ENCODE measurements at places on chromosomes 6 and 20.

- no peak for DNase-seq
Observed at GRCh38 chr6:43428112-43428570, 800 bp downstream of the ABCC10 start.

GRCh38 chr20:58092871-58093270 is 135.6 kb downstream of the ANKRD60 start:
- no peak for DNase-seq

- DNase-seq = peak; percentile 24
Observed at GRCh38 chr6:50145125-50145524, 95.4 kb upstream of the DEFB112 start.

DNA sequence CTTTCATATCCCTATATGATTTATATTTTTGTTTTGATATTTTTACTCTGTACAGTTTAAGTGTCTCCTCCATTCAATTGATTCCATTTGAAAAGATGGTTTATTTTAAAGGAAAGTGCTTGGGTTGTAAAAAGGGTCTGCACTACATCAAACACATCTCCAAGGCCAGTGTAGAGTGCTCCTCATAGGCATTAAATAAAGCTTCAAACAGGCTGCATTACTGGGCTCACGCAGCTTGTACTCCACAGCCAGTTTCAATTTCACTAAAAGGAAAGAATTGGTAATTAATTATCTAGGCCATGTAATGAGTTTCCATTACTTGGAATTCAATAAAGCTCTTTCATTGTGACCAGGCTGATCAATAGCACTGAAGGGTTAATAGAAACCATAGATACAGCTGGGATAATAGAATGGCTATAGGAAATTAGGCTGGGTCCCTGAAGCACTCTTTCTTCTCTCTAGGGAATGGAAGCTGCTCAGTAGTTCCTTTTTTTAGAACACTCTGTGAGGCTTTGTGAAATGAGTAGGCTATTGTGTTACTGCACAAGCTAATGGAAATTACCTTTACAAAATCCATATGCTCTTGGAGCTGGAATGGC is 442.2 kb downstream of the RNF144B start:
- DNase-seq = peak; percentile 51

DNA sequence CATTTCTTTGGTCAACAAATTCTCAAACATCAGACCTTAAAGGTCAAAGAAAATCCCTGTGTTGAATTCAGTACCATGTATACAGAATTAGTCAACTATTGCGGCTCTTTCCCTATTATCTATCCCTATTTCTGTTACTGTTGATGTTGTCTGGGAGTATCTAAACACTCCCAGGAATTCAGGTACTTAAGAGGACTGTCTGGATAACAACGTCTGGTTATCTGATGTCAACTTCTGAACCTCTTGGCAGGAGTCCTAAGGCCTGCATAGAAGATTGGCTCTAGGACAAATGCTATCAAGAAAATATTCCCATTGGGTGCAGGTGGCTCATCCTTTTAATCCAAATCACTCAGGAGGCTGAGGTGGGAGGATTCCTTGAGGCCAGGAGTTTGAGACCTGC is 255.6 kb downstream of the KHDC1L start:
- DNase-seq = no peak

DNA sequence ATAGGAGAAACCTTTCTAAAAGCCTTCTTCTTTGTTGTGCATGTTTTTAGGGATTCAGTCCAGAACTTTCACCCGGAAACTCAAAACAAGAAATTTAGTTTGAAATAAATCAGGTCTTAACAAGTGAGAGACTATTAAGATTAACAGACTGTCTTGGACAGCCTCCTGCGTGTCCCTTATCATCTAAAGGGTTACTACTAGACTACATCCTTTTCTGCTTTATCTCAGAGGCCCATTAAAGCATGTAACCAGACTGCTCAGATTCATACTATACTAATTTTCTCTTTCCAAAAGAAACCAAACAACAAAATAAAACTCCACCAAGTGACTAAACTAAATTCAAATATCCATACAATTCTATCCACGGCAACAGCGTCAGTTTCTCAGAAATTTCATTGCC is 173.8 kb downstream of the GMPR start:
- no peak for DNase-seq

- no peak for DNase-seq
Observed at GRCh38 chr6:46138281-46138680, 8.5 kb downstream of the ENPP4 start.

- no peak for DNase-seq
Observed at GRCh38 chr6:113882336-113883022, 25.3 kb downstream of the MARCKS start.

DNA sequence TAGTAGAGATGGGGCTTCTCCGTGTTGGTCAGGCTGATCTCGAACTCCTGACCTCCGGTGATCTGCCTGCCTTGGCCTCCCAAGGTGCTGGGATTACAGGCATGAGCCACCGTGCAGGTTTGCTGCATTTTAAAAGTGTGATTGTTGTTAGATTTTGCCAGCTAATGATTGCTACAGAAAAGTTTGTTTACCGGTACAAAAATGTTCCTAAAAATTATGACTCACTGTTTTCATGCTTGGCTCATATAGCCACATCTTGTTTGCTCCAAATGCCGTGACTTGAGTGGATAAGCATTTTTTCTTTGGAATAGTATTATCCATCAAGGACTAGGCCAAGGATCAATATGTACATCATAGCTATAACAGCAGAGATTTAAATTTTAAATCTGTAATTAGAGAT is 24.3 kb downstream of the LRRN4 start:
- no peak for DNase-seq

- DNase-seq = no peak
Observed at GRCh38 chr6:130063806-130064205, 45.4 kb downstream of the L3MBTL3 start.

DNA sequence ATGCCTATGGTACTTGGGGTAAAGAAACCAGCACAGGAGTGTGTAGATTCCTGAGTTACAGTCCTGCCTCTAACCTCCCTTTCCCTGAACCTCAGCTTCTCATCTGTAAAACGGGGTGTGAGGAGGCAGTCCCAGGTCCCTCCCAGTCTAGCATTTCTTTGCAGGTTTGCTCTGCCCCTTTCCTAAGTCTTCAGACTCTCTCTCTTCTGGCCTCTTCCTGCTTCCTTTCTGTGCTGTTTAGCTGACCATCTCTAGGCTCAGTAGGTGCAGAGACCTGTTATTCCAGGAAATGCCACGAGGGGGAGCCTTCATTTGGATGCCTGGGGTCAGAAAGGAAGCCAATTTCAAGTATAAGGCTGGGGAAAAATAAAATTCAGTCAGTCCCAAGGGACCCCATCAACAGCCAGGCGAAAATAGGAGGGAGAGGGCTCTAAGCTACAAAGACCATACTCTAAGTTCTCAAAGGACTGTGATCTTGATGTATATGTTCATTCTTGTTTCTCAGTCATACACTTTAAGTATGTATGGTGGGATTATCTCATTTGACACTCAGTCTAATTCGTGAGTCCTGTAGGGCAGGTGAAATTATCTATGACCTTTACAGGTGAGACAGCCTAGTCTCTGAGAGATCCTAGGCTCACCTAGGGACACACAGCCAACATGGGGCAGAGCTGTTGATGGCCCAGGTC is 89.1 kb downstream of the NCR2 start:
- peak; percentile 64 for DNase-seq

- DNase-seq = no peak
Observed at GRCh38 chr6:73712535-73713173, 16.7 kb downstream of the CD109 start.

DNA sequence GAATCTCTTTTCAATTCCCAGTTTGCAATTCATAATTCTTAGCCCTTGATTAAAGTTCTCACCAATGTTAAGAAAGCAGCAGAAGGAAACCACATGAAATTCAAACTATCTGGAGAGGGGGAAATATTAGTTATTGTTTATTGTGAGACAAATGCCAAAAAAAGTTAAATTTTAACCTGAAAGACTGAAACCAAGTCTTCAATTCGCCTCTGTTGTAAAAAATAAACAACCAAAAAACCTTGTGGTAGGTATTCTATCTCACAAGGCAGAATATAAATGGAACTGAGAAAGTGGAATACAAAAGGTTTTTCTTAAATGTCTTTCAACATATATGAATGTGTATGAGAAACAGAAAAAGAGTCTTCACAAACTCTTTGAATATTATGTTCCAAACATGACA is 24.8 kb downstream of the TMX4 start:
- no peak for DNase-seq

DNA sequence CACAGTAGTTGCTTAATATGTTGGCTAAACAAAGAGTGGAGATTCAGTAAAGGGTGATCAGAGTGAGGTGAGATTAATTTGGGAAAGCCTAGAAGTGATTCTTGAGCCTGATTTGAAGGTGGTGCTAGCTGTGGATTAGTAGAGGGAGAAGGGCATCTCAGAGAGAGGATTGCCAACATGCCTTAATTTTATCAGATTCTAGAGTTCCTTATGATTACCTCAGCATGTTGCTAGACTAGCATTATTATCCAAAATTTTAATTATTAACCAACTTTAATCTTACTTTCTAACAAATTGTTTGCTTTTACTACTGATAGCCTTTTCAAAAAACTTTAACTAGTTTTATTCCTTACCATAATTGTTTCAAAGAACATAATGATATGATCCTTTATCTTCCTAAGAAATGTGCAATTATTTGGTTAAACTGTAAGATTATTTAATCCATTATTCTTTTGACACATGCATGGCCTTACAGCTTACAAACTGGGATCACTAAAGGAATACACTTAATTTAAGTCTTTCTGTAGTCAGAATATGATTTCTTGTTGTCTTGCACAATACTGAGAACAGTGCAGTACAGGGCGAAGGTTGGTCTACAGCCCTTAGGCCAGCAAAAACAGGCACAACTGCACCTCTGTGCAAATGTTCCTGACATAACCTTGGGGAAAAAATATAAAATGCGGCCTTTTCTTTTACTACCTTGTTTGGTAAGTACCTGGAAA is 88.9 kb downstream of the SLC16A10 start:
- DNase-seq = no peak

GRCh38 chr20:44745598-44746366 is at the start of gene KCNK15:
KCNK15 (plus strand) TSS chr20:44745865; CDS start chr20:44745911, 46 bp downstream.
- no peak for DNase-seq

DNA sequence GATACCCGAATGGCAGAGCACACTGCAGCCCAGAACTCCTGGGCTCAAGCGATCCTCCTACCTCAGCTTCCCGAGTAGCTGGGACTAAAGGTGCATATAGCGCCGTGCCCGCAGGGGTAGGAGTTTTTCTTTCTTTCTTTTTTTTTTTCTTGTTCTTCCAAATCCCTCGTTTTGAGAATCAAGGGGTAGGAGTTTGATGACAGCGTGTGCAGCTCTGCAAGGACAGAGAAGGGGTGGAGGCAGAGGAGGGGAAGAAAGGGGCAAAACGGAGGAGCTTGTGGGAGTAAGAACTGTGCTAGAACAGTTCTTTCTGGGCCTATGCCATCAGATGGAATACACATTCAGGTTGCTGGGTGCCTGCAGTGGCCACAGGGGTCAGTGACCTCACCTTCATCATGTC is 15.3 kb downstream of the RRP36 start:
- no peak for DNase-seq

DNA sequence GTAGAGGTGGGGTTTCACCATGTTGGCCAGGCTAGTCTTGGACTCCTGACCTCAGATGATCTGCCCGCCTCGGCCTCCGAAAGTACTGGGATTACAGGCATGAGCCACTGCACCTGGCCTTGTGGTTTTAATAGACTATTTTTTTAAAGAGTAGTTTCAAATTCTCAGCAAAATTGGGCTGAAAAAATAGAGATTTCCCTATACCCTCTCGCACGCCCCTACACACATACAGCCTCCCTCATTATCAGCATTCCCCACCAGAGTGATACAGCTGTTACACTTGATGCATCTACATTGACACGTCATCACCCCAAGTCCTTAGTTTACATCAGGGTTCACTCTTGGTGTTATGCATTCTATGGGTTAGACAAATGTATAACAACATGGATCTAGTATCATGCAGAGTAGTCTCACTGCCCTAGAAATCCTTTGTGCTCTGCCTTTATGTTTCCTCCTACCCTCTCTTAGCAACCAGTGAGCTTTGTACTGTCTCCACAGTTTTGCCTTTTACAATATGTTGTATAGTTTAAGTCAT is 103.6 kb downstream of the CDYL start:
- DNase-seq = no peak

DNA sequence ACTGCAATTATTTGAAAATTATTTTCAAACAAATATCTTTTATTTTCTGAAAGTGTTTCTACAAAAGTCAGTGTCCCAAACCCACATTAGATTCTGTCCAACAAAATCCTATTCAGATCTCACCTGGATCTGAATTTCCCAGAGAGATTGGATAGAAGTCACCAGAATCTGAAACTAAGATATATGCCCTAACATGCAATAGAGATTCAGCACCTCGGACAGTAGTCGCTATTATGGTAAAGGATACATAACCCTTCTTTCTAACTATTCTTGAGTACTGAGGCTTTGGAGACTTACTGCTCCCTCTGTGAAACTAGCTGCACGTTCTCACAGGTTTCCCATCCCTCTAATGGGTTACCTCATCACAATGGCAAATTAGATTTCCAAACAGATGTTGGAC is 151.4 kb downstream of the ID4 start:
- no peak for DNase-seq

GRCh38 chr20:41344477-41344876 is 3.9 kb downstream of the LPIN3 start:
- DNase-seq = no peak

DNA sequence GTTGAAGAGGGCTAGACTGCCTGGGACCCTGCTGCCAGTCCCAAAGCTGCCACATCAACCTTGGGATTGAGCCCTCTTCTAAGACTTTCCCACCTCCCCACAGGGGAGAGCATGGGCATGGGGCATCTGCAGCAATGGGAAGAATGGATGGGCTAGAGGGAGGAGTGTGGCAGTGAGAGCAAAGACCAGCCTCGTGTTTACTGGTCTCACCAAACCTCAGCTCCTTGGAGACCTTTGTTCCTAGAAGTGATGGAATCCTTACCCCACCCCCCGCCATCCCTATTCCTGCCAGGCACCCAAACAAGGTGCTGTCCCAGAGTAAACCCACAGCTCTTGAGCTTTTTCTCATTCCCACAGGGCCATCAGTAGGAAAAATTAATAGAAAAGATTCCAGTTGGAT is 20.0 kb upstream of the ARMC12 start:
- DNase-seq = no peak
